ENCODE measurements at places on chromosomes 11 and 22.
A peak's percentile ranks its signal among the peaks of the same experiment; 100 is the strongest.

DNA sequence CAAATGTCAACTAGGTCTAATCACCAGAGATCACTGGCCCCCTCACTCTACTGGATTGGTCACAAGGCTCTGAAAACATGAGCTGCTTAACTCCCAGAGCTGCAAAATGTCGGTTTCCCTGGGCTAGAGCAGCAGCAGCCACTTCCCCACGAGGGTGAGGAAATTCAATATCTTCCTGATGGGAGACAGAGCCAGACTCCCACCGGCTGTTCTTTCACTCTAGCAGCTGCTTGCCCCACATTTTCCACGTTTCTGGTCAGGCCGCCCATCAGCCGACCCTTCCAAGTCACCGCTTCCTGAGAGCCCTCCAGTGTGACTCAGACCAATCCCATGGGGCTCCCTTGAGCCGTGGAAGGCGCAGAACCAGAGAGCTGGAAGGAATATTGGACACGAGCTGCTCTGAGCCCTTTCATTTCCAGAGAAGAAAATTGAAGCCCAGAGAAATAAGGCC lies 227.0 kb downstream of the ADAMTS15 start:
- DNase-seq = peak; percentile 45

DNA sequence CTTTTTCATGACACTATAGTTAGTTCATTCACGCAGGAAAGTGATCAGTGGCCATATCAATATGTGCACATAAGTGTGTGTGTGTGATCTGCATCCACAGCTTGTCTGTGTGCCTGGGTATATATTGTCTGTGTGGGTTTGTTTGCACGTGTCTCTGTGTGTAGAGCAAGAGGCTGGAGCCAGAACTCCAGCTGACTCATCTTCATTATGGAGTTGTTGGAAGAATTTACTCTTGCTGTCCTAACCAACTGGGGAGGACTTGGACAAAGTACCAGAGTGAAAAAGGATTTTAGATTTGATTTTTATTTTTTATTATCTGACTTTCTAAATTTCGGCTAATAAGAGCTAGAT lies 63.9 kb downstream of the TP53I11 start:
- peak; percentile 86 for DNase-seq

- no peak for DNase-seq
Measured at GRCh38 chr11:115184901-115185300, 319.3 kb downstream of the CADM1 start.

- no peak for DNase-seq
Measured at GRCh38 chr11:58628446-58628845, 6.0 kb downstream of the CNTF start.

DNA sequence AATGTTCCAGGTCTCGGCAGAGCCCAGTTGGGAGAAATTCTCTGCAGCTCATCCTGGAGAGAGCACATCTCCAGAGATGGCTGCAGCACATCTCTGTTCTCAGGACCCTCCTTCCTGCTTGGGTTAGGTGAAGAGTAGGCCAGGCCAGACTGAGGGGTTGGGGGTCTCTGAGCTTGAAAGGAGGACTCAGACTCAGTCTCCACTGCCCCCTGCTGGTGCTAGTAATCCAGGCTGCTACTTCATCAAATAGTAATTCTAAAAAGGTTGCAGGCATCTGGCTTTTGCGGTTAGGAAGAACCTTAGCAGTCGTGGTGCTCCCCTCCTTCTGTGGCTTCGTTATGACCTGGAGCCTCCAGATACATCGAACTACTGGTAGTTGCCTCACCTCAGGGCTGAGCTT lies 9.7 kb downstream of the TUB start:
- DNase-seq = peak; percentile 17

- no peak for DNase-seq
Measured at GRCh38 chr22:22591348-22592299, 32.6 kb upstream of the PRAME start.

DNA sequence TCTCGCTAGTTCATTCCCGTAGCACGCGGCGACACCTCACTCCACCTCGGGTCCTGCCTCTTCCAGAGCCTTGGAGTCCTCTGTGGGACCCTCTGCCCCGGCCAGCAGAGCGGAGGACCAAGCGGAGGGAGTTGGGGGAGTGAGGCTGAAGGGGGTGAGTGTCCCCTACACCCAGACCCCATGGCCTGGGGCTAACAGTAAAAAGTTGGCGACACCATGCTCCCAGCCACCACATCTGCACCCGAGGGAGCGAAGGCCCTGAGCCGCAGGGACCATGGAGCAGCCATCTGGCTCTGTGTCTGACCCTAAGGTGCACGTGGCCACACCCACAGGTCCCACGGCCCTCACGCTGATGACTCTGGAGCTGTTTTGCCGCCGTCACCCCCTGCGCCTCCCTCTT lies 293.8 kb downstream of the BRD1 start:
- DNase-seq = no peak

DNA sequence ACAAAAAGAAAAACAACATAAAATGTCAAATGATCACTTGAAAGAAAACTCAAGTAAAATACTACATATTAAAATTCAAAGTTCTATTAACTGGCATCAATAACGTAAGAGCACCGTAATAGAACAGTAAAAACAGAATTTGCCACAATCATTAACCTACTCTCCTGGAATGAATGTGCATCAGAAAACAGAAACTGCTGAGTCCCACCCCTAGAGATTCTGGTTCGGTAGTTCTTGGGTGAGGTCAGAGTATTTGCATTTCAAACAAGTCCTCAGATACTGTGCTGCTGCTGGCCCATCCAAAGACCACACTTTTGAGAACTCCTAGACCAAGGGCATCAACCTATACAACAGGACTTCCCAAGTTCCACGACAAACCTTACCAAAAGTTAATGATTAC lies 23.5 kb downstream of the PITPNB start:
- DNase-seq = no peak

- DNase-seq = peak; percentile 85
Measured at GRCh38 chr22:35742342-35743100, 24.8 kb downstream of the APOL5 start.

GRCh38 chr11:11764423-11764803 lies 77.4 kb upstream of the USP47 start:
- no peak for DNase-seq

- DNase-seq = no peak
Measured at GRCh38 chr22:30246814-30247376, 336 bp upstream of the LIF start.

- DNase-seq = no peak
Measured at GRCh38 chr22:34943830-34944229, 122.1 kb upstream of the ISX start.

GRCh38 chr11:128195756-128196155 lies 391.6 kb downstream of the ETS1 start:
- DNase-seq = no peak

GRCh38 chr22:46143491-46144147 lies 6.7 kb upstream of the PPARA start:
- no peak for DNase-seq

DNA sequence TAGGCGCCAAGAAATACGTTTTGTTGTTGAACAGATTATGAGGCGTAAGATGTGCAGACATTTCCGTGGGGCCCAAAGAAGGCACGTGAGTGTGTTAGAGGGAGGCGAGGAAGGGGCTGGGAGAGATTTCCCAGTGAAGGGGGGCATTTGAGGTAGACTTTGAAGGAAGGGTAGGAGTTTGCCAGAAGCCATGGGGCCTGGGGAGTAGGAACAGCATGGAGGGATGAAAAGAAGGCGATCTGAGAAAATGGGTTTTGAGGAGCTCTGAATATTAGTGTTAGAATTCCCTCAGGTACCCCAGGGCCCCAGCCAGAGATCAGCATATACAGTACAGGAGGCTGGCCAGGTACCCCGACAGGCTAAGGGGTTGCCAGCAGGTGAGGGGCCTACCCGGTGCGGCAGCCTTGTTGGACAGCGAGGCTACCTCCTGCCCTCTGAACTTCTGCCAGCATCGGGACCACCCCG lies 414 bp upstream of the MIEF1 start:
- DNase-seq = no peak

GRCh38 chr22:50226063-50226874 lies 18.6 kb downstream of the TUBGCP6 start:
- DNase-seq = no peak

GRCh38 chr22:47178339-47178738 lies 415.9 kb downstream of the TBC1D22A start:
- DNase-seq = no peak

DNA sequence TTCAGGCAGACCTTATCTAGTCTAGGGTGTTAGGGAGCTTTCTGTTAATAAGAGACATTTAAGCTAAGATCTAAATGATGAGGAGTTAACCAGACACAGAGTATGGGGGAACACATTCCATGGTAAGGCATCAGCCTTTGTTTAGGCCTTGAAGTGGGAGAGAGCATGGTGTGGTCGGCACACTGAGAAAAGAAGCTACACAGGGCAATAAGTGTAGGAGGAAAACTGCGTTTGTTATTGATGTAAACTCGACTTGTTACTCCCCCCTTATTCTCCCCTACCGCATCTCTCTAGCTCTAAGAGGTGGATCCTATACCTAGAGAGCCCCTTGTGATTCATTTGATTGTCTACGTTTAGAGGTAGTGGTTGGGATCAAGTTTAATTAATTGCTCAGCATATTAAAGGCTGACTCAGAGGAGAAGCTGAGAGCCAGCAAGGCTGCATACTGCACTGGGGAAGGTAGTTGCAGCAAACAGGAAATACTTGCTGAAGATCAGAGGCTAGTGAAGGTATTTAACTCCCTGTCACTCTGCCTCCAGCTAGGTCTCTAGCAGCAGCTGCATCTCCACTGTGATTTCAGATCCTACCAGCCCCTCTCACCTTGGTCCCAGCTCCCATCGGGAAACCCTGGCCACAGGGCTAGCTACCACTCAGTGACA lies 86.8 kb upstream of the TEAD1 start:
- DNase-seq = peak; percentile 49

GRCh38 chr22:47088480-47089158 lies 326.2 kb downstream of the TBC1D22A start:
- no peak for DNase-seq

DNA sequence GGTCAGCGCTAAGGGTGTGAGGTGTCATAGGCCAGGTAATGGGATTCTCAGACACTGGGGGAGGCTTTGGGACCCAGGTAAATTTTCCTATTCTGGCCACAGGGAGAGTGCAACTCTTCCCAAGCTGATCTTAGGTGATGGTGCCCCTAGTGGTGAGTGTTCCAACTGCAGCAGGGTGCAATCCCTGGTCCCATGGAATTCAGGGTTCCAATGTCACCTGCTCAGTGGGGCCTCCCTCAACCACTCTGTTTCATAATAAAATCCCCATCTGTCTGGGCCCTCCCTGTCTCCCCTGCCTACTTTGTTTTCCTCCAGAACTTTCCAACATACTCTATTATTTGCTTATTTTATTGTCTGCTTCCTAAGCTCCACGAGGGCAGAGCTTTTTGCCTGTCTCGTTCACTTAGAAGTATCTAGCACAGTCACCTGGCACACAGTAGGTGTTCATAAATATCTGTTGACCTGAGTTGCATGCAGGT lies 2.9 kb upstream of the SGSM1 start:
- DNase-seq = no peak

DNA sequence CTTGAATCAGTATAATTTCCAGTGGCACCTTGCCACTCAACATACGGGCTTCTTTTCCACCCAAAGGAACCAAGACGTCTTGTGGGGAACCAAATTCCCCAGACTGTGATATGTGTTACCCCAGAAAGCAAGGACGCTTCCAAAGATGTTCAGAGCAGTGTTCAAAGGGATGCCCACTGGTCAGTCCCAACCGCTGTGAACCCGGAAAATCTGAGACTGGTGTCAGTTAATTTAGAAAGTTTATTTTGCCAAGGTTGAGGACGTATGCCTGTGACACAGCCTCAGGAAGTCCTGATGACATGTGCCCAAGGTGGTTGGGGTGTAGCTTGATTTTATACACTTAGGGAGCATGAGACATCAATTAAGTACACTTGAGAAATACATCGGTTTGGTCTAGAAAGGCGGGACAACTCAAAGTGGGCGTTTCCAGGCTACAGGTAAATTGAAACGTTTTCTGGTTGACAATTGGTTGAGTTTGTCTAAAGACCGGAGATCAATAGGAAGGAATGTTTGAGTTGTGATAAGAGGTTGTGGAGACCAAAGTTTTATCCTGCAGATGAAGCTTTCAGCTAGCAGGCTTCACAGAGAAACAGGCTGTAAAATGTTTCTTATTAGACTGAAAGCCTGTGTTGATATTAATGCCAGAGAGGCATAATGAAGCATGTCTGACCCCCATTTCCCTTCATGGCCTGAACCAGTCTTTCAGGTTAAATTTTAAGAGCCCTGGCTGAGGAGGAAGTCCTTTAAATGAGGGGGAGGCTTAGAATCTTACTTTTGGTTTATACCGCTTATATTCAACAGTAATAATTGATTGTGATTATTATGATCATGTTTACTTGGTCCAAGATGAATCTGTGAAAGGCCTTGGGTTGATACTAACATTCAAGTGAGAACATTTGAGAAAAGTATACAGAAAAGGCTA lies 6.8 kb downstream of the APOL3 start:
- DNase-seq = no peak

DNA sequence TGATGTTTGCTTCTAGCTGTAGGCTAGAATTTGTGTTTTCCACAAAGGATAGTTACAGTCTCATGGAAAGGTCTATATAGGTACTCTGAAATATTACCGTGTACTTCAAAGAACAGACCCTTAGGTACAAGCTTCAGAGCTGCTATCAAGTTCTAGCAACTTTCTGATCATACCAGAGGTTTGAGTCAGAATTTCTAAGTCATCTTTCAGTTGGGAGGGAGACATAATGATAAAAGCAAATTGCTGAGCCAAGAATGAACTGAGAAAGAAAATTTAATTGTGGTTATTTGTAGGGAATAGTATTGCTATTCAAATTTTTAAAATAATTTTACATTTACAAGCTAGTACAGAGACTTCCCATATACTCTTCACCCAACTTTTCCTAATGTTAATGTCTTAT lies 19.9 kb upstream of the ME3 start:
- no peak for DNase-seq

DNA sequence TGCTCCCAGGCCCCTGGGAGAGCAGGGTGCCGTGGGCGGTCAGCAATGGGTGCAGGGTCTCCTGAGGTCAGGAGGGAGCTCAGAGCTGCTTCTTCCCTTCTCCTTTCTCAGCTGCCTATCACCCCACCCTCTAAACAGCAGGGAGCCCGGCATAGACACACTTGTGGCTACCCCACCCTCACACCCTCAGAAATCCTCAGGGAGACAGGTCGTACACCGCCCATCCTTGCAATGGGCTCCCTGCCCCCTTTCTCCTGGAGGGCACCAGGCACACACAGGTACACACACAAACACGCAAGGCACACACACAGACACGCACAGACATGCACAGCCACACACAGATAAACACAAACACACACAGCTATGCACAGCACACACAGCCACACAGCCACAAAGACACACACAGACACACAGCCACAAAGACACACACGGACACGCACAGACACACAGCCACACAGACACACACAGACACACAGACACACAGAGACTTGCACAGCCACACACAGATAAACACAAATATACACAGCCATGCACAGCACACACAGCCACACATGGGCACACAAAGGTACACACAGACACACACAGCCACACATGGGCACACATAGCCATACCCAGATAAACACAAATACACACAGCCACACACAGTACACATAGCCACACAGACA lies 44.9 kb upstream of the TH start:
- no peak for DNase-seq

GRCh38 chr22:22906907-22907550 lies 19.4 kb downstream of the IGLL5 start:
- DNase-seq = no peak

GRCh38 chr11:65781152-65781961 lies 581 bp upstream of the AP5B1 start:
- no peak for DNase-seq

Data from umbilical cord (tissue), 2 donors.